ENCODE measurements at places on chromosomes 12 and 14.

- no peak for DNase-seq
Measured at GRCh38 chr12:8948701-8949341, 624 bp downstream of the M6PR start.

DNA sequence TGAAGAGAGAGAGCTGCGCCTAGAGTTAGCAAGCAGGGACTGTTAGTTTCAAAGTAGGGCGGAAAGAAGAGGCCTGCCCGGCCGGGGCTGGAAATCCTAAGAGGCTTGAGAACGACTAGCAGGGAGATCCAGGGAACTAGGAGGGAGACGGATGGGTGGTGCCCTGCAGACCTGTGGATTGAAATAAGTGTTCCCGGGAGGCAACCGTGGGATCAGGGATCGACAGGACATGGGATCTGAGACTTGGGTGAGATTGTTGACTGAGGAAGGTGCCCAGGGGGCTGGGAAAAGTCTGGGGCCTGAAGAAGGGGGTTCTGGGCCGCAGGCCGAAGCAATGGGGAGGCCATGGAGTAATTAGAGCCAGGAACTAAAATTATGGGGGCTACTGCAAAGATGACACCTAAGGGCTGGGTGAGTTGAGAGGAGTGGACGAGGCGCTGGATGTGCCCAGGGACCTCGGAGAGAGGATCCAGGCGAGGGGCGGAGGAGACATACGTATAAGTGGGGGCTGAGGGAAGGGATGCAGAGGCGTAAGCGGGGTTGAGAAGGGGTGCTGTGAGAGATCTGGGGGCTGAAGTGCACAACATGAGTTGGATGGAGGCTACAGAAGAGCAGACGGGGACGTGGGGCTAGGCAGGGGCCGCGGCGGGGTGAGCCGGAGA lies 635 bp downstream of the LTA4H start:
- no peak for DNase-seq

DNA sequence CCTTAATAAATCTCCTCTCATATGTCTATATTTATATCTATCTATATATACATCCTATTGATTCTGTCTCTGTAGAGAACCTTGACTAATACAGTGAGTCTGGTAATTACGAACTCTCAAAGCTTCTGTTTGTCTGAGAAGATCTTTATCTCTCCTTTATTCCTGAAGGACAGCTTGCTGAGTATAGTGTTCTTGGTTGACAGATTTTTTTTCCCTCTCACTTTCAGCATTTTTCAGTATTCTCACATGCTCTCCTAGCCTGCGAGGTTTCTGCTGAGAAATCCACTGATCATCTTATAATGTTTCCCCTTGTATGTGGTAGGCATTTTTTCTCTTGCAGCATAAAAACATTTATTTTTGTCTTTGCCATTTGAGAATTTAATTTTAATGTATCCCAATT lies 67.1 kb downstream of the GPHN start:
- no peak for DNase-seq

DNA sequence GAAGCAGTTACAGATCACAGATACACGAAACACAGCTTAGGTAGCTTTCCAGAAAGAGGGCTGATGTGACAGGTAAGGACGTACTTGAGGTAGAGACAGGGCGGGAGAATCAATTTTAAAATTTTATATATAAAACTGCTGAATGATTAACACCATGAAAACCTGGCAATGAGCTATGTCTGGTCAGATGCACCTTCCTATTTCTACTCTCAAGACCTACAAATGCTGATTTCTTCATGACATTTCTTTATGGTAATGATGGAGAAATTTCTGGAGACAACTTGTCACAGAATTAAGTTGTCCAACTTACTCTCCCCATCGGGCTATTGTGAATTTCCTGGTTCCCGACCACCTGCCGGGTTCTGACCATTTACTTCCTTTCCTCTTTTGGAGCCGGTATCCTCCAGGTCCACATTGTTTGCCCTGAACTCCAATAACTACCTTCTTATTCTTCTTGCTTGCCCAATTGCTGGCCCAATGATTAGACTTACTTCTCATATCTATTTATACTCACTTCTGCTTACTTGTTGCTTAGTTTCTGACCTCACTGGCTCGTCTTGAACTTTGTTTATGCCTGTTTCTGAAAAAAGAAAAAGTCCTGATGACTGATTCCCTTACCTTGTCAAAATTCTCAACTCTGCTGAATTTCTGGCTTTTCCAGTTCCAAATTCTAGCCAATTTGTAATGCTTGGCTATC lies 12.8 kb upstream of the ATP2B1 start:
- no peak for DNase-seq

DNA sequence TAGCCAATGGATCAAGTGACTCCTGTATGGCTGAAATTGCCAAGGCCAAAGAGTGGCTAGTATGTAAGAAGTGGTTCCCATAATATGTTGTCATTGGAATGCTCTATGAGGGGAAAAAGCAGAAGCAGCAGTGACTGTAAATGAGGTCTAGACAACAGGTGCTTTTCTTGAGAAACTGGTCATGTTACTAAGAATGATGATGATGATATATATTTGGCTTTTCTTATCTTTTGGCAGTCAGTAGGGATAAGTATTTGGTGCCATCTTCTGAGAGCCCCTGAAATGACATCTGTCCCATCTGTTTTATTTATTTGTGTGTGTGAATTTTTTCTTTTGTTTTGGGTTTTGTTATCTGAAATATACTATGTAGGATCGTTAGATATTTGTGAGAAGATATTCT lies 141.7 kb downstream of the SYT1 start:
- no peak for DNase-seq

DNA sequence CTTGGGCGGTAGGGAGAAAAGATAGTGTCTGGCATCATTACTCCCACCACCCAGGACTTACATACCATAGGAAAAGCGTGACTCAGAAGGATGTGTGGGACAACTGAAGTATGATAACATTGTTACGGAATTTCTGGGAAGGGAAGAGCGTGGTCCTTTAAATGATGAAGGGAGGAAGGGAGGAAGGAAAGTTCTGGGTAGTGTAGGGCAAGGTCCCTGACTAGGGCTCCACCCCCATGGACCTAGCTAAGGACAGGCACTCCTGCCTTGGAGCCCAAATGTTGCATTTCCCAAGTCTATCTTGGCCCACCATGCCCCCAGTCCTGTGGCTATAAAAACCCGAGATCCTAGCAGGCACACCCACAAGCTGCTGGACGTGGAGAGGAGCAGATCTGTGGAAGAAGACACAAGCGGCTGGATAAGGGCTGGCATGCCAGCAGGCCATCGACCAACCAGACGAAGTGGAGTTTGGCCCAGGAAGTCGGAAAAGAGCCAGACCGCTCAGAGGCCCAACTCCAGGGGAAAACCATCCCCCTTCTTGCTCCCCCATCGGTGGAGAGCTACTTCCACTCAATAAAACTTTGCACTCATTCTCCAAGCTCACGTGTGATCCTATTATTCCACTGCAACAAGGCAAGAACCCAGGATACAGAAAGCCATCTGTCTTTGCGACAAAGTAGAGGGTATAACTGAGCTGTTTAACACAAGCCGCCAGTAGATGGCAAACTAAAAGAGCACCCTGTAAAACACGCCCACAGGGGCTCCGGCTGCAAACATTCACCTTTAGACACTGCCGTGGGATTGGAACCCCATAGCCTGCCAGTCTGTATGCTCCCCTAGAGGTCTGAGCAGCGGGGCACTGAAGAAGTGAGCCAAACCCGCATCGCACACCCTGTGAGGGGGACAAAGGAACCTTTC lies 23.0 kb upstream of the RAB21 start:
- DNase-seq = no peak

DNA sequence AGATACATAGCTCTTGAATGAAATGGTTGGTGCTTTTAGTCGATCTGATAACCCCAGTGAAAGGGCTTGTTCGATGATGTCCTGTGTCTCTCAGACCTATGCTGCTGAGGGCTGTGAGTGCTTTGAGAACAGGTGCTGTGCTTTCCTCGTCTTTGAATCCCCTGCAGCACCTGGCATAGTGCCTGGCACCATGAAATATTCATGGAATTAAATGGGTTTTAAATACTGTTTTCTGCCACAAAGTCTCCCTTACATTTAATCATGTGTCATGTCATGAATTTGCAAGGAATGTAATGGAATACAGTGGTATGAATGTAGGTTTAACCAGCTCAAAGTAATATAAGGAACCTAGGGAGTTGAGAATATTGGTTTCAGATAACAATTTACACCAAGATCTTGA lies 220.5 kb upstream of the PRICKLE1 start:
- DNase-seq = no peak

- no peak for DNase-seq
Measured at GRCh38 chr14:92443167-92443566, 70.4 kb upstream of the RIN3 start.

DNA sequence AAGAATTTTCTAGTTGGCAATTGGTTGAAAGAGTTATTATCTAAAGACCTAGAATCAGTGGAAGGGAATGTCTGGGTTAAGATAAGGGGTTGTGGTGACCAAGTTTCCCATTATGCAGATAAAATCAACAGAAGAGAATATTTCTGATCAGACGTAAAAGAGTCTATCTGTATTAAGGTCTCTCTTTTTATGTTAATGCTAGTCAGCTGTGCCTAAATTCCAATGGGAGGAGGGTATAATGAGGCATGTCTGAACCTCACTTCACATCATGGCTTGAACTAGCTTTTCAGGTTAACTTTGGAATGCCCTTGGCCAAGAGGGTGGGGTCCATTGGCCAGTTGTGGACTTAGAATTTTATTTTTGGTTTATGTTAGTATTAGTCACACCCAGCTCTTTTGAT lies 34.3 kb upstream of the CHST11 start:
- DNase-seq = no peak

GRCh38 chr12:54418441-54419087 lies 502 bp downstream of the ITGA5 start:
- no peak for DNase-seq

GRCh38 chr12:65721541-65722190 lies 102.6 kb upstream of the HMGA2 start:
- DNase-seq = no peak

GRCh38 chr12:131990066-131990979 lies 40.6 kb downstream of the EP400 start:
- DNase-seq = no peak

DNA sequence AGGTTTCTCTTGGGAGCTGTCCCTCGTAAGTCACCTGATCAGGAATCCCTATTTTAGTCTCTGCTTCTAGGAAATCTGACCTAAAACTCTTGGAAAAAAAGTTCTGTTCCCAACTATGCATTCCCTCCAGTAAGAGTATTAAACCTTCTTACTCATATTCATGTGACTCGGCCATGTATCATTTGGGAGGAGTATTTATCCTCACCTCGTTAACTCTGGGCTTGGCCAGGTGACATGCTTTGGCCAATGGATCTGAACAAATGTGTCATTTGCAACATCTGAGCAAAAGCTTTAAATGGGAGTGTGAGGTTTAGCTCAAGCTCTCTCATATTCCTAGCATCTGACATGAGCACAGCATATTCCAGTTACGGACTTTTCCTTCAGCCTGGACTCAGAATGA lies 226.8 kb downstream of the NUAK1 start:
- no peak for DNase-seq

- no peak for DNase-seq
Measured at GRCh38 chr12:94566345-94566744, 84.0 kb downstream of the TMCC3 start.

DNA sequence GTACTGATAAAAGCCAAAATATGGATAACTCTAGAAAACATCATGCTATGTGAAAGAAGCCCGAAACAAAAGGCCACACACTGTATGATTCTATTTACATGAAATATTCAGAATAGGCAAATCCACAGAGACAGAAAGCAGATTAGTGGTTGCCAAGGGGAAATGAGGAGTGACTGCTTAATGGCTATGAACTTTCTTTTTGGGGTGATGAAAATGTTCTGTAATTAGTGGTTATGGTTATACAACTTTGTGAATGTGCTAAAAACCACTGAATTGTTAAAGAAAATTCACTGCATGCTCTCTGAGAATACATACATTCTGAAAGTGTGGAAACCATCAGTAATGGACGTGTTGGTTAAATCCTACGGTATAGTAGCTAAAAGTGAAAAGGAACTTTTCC lies 39.9 kb upstream of the STON2 start:
- DNase-seq = no peak

DNA sequence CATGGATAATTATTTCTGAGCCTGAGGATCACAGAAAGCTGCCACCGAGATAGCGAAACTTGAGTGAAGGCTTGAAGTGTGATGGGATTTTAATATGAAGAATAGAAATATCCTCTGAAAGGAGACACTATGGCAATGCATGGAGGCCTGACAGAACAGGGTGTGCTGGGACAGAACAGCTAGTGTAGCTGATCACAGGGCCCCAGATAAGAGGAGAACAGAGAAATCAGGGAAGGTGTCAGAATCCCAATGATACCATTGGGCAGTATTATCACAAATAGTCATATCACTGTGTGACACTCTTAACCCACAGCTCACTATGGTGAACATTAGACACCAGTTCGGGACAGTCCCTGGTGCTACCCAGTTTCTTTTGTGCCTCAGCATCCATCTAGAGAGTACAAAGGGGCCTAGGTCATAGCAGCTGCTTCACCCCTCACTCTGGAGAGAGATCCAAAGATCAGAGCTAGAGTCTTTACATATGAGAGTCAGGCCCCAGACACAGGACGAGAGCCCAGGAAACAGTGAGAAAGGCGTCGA lies 506 bp upstream of the OR10P1 start:
- no peak for DNase-seq

DNA sequence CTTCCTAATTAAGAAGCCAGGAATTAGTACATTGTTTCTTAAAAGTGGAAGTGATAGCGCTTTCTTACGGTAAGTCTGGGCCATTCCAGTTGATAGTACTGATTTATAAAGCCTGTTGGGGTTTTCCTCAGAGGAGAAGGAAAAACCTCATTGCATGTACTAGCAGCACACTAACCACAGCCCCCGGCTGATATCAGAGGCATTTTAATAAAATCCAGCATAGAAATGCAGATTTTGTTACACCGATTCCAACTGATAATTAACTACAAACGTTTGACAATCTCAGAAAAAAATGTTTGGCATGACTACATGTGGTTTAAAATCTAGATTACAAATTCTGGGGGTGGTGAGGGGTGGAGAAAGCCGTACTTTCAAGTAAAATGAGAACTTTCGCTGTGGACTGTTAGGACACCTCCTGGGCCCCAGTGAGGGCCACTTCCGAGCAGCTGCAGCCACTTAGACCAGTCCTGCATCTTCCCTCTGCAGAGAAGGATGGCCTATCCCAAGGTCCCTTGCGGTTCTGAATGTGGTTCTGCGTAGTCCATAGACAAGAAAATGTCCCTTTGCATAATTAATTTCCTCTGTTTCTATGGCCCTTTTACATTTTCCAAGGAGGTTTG lies 374.4 kb downstream of the NUAK1 start:
- DNase-seq = no peak

DNA sequence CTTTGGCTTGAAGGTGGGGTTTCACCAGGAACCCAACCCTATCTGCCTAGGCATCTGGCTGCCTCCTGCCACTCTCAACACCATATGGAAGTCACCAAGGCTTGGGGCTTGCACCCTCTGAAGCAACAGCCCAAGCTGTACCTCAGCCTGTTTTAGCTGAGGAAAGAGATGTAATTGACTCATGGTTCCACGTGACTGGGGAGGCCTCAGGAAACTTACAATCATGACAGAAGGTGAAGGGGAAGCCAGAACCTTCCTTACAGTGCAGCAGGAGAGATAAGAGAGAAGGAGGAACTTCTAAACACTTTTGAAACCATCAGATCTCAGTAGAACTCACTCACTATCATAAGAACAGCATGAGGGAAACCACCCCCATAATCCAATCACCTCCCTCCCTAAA lies 26.9 kb downstream of the GLIPR1L1 start:
- no peak for DNase-seq

- DNase-seq = no peak
Measured at GRCh38 chr14:63212776-63213500, 8.7 kb downstream of the RHOJ start.
